ENCODE measurements at places on chromosomes 3 and 15.

DNA sequence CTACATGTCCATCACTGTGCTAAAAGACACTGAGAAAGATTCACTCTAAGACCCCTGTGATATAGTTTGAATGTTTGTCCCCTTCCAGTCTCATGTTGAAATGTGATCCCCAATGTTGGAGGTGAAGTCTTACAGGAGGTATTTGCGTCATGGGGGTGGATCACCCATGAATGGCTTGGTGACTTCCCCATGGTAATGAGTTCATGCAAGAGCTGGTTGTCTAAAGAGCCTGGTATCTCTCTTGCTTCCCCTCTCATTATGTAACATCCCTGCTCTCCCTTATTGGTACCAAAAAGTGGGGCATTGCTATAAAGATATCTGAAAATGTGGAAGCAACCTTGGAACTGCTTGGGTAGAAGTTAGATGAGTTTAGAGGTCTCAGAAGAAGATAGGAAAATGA, 32.2 kb upstream of the FAM174B start:
- DNase-seq, result no peak

DNA sequence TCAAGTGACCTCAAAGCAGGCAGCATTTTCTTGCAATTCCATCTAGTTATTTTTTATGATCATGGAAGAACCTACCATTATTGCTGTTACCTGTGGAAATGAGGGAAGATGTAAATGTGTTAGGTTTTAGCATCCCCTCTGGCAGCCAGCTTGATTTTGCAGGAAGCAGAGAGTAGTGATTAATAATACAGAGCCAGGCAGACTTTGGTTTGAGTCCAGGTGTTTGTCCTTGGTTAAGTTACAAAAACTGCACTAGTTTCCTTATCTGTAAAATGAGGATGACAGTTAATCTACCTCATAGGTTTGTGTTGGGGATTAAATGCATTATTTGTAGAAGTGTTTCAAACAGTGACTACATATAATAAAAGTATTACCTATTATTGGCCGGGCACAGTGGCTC, 6.7 kb upstream of the ZNF621 start:
- DNase-seq, result no peak

- no peak for DNase-seq
Observed at GRCh38 chr15:101359365-101359947, 64.4 kb upstream of the SNRPA1 start.

- no peak for DNase-seq
Observed at GRCh38 chr3:101096444-101096843, 103.2 kb upstream of the ABI3BP start.

DNA sequence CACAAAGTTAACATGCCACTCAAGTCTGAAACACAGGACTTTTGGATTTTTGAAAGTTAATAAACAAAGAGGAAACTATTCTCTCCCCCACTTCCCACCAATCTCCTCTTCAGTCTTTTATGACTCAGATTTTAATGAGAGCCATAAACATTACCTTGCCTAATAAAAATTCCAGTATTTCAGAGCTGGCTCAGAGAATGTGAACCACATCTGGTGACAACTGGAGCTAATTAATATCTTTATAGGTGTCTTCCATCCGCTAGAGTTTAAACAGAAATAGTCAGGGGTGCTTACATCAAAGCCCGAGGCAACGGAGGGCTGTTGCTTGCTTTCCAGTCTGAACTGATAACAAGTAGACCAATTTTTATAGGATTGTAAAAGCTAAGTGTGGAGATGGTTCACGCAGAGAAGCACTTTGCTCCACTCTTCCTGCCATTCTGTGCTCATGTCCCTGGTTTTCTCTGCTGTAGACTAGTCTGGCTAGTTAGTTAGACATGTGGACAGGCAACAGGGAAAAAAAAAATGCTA, 363.6 kb downstream of the NR2F2 start:
- DNase-seq, result no peak

- DNase-seq, result no peak
Observed at GRCh38 chr3:112467539-112467938, 31.7 kb downstream of the BTLA start.

DNA sequence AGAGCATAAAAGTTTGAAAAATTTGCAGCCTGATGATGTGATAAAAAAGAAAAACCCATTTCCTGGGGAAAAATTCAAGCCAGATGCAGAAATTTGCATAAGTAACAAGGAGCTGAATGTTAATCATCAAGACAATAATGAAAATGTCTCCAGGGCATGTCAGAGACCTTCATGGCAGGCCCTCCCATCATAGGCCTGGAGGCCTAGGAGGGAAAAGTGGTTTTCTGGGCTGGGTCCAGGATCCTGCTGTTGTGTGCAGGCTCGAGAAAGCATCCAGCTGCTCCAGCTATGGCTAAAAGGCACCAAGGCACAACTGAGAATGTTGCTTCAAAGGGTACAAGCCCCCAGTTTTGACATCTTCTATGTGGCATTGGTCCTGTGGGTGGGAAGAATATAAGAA, 1014.0 kb downstream of the SI start:
- DNase-seq, result no peak

DNA sequence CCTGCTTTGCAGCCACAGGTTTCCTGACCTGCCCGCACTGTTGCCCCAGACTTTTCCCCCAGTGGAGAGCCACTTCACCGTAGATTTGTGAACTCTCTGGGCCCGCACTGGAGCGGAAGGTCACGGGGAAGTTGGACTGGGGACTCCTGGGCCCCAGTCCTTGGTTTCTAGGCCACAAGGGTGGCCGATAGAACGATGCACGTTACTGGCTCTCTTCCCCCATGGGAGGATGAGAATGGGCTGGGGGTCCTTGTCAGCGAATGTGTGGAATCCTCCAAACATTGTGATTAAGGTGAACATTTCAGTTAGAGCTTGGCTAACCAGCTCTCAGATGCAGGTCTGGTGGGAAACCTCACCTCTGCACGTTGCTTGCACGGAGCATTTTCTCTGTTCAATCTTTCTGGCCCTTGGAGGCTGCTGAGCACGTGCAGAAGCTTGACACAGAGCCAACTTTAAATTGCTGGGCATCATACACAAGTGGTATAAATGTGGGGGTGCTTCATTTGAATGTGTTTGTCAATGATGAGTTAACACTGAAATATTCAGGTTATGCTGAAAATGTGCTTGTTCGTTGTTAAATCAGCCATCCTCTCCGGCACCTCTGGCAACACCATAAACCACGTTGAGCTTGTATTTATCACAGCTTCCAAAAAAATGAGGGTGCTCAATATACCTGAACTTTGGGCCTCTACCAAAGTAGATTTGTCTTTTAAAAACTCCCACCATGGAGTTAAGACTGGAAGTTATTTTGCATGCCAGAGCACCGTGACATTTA, 976 bp downstream of the DIS3L start:
- DNase-seq, result peak; percentile 2

DNA sequence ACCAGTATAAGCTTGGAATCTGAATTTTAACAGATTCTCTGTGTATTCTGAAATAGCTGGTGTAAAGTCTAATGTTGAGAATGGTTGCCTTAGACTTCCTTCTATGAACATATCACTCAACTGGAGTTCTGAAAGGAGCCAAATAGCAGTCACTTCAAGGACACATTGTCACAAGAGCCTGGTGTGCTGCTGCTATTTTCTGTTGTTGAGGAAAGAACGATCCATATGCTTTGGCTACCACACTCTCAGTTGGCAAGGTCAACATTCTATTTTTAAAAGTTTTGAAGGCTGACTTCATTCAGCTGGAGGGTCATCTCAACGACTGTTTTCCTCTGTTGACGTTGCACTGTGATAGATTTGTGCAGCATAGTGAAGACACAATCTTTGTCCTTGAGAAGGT, 248.7 kb downstream of the TUSC7 start:
- no peak for DNase-seq

DNA sequence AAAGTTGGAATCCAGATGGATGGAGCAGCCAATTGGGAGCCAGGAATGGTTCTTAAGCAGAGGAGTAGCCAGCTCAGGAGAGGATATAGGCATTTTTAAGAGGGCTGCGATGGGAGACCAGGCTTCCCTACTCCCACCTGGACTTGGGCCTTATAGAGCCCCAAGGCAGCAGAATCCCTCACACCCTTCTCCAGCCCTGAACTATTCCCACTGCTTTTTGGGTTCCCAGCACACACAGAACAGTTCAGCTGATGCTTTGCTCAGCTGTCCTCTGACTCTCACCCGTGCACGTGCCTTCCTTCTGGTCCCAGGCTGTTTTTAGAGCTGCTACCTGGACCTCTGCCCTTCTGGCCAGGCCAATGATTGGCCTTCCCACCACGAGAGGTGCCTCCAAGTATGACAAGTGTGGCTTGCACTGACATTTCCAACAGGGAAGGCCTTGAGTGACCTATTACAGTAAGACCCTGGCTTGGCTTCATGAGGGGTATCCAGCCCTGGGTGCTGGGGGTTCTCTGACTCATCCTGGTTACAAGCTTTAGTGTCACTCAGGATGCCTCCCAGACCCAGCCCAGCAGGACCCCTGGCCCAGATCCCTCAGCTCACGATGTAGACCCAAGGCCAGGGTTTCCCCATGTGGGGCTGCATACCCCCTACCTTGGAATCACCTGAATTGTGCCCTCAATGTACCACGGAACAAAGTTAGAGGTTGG, 25.2 kb downstream of the NOX5 start:
- no peak for DNase-seq

GRCh38 chr15:51416129-51416528, 74.7 kb downstream of the GLDN start:
- DNase-seq, result no peak

- no peak for DNase-seq
Observed at GRCh38 chr15:77243135-77243534, 172.2 kb upstream of the TSPAN3 start.

- no peak for DNase-seq
Observed at GRCh38 chr15:63491116-63491827, 13.1 kb upstream of the USP3 start.

- no peak for DNase-seq
Observed at GRCh38 chr15:28273468-28273867, 48.5 kb downstream of the HERC2 start.

DNA sequence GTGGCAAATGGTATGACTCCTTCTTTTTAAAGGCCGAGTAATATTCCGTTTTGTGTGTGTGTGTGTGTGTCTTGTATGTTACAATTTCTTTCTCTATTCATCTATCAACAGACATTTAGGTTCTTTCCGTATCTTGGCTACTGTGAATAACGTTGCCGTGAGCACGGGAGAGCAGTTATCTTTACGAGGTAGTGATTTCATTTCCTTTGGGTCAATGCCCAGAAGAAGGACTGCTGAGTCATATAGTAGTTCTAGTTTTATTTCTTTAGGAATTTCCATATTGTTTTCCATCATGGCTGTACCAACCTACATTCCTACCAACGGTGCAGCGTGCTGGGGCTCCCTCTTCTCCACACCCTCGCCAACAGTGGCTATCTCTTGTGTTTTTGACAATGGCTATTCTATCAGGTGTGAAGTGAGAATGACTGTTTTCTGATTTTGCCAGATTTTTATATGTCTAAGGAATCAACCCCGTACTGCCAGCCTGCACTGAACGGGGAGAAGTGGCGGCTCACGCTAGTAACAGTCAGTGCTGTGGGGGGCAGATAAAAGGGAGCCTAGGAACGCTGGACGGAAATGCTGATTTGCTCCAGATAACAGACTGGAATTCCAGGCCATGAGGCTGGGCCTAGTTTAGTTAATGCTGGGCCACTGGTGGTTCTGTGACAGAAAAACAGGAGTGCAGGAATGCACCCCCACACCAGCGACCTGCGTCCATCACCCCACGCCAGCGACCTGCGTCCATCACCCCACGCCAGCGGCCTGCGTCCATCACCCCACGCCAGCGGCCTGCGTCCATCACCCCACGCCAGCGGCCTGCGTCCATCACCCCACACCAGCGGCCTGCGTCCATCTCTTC, 168.1 kb downstream of the XXYLT1 start:
- no peak for DNase-seq

GRCh38 chr15:47582233-47582632, 135.1 kb upstream of the SEMA6D start:
- no peak for DNase-seq

DNA sequence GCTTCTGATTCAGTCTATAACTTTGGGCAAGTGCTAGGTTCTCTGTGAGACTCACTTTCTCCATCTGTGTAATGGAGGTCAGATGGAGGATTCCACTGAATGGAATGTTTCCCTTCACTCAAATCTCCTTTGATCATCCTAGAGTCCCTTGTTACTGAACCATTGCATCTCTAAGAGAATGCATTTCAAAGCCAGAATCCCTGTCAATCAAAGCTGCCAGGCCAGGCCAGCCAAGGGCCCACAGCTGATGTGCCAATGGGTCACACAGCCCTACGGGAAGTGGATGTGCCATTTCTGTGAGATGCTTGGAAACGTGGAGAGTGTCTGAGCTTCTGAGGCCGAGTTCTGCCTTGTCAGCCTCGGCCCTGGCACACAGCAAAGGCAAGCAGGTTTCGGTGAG, 32.4 kb downstream of the SCN5A start:
- no peak for DNase-seq

GRCh38 chr15:76753131-76753530, 152.0 kb downstream of the SCAPER start:
- DNase-seq, result no peak

DNA sequence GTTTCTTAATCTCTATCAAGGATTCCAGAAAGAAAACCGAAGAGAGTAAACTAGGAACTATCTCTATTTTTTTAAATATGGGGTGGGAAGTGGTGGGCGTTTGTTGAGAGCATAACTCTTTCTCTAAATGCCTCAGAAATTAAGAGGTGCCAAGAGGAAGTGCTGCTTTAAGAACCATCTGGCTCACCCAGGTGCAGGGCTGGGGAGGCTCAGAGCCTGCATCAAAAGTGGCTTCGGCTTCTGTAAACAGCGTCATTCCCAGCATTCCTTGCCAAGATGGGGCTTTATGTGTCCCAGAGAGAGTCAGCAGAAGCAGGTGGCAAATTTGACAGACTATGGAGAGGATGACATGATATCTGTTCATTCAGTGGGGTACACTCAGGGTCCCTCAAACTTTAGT, 123.3 kb upstream of the BFSP2 start:
- DNase-seq, result no peak

DNA sequence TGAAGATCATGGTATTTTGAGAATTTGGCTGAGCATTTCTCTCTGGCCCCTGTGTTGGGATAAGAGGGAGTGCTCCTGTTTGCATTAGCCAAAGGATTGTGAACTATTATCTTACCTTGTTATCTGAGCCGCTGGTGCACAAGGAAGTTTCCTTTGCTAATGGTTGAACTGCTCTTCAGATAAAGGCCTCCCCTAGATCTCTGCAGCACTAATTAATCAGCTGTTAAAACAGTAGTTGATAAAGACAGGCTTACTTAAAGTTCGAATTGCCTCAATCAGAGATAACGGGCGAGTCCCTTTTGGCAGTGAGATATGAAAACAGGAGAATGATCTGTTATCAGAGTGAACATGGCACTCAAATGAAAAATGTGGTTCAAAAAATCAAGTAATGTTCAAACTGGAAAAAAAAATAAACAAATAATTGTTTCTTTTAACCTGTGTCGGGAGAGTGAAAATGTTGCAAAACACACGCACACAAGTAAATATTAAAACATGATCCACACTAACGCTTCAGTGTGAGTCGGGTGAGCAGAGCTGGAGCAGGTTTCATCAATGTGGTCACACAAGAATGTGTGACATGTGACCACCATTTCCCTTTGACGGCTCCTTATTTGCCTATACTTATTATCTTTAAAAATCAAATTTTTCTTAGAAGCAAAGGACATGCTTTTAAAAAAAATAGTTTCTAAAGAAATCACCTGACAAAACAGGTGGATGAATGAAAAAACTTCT, 469.1 kb downstream of the SOX2 start:
- no peak for DNase-seq

- no peak for DNase-seq
Observed at GRCh38 chr3:21477541-21478288, 273.3 kb downstream of the ZNF385D start.

Data from effector memory CD8-positive, alpha-beta T cell (primary cell).